ENCODE measurements at places on chromosomes 11 and 22.
A peak's percentile ranks its signal among the peaks of the same experiment; 100 is the strongest.

GRCh38 chr22:21858025-21858764 lies 9.2 kb downstream of the MAPK1 start:
- DNase-seq = no peak

DNA sequence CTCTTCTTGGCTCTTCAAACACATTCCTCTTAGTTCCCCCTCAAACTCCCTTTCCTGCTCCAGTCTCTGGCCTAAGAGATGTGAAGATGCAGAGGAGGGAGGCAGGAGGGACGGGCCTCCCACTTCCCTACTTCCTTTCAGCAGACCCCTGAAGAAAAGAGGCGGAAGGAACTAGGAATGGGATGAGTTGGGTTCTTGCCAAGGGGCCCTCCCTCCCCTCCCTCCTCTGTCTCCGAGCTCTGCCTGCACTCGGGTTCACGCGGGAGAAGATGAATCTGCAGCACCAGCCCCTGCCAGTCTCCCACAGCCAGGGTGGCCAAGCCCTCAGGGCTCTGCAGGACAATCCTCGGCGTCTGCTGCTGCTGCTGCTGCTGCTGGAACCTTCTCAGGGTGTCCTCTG lies 24.3 kb upstream of the PKNOX2 start:
- no peak for DNase-seq

- no peak for DNase-seq
Observed at GRCh38 chr22:35592418-35592967, 24.6 kb downstream of the MB start.

DNA sequence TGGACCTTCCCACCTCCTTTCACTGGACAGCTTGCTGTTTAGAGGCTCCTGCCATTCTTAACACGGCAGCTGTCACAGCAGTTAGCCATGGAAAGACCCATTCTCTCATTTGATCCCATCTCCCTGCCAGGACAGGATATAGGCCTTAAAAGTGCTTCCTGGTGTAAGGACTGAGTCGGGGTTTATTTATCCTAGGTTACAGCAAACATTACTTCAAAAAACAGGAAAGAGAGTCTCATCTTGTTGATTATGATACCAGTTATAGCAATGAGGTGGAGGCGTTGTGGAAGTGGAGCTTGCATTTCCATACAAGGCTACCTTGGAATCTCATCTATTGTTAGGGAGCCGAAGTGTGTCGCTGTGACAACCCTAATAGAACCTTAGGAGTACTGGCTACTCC lies 17.4 kb upstream of the ETS1 start:
- no peak for DNase-seq

GRCh38 chr11:48109046-48109666 lies 107.5 kb upstream of the OR4B1 start:
- DNase-seq = peak; percentile 35

DNA sequence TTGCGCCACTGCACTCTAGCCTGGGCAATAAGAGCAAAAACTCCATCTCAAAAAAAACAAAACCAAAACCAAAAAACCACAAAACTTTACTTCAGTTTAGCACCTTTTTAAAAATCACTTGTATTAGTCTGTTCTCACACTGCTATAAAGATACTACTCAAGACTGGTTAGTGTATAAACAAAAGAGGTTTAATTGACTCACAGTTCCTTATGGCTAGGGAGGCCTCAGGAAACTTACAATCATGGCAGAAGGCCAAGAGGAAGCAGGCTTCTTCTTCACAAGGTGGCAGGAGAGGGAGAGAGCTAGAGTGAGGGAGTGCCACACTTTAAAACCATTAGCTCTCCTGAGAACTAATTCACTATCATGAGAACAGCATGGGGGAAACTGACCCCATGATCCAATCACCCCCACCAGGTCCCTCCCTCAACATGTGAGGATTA lies 261.3 kb downstream of the TMEM135 start:
- peak; percentile 8 for DNase-seq

DNA sequence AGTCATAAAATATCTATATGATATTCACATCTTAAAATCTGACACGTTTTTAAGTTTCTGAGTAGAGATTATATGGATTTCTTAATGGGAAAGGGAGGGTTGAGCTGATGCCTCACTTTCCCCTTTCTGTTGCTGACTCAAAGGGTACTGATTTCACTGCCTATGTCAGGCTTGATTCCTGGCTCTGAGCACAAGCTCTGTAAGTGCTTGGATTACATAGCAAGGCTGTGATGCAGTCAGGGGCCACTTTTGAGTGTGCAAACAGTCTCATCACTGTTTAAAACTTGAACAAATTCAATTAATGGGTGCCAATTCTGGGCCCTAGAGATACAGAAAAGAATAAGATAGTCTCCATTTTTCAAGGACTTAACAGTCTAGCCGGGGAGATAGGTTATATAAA lies 14.4 kb downstream of the ATXN10 start:
- DNase-seq = no peak

GRCh38 chr11:2716376-2717095 lies 16.7 kb upstream of the KCNQ1OT1 start:
- DNase-seq = no peak

- DNase-seq = no peak
Observed at GRCh38 chr11:118112711-118113430, 26.1 kb upstream of the SMIM35 start.

GRCh38 chr22:20027966-20028854 lies 7.3 kb downstream of the TANGO2 start:
- no peak for DNase-seq

All from mammary epithelial cell (primary cell).